ENCODE measurements at places on chromosomes 1 and 21.

- DNase-seq, result peak; percentile 67
These were observed 1.9 kb upstream of the SMG7 start for GRCh38 chr1:183470147-183470960.

DNA sequence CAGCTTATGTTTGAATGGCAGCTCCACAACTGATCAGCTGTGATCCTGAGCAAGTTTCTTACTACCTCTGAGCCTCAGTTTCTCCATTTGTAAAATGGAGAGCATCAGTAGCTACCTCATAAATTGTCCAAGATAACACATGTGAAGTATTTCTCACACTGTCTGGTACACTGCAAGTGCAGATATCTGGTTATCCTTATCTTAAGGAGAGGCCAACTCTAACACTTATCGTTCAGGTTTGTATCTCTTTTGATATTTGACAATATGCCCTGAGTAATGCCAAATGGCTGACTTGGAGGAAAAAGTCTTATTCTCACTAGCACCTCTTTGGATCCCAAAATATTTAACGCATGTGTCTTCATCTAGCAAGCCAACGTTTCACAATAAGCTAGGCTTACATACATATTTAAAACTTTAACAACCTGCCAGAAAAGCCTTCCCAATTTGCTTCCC, 2.7 kb downstream of the CSRP1 start:
- DNase-seq, result no peak

DNA sequence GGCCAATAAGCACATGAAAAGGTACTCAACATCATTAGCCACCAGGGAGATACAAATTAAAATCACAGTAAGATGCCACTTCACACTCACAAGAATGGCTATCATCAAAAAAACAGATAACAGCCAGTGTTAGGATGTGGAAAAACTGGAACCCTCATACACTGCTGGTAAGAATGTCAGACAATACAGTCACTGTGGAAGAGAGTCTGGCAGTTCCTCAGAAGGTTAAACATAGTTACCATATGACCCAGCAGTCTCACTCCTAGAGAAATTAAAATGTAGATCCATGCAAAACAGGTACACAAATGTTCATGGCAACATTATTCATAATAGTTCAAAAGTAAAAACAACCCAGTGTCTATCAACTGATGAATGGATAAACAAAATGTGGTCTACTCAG, 33.3 kb downstream of the LDLRAD1 start:
- no peak for DNase-seq

DNA sequence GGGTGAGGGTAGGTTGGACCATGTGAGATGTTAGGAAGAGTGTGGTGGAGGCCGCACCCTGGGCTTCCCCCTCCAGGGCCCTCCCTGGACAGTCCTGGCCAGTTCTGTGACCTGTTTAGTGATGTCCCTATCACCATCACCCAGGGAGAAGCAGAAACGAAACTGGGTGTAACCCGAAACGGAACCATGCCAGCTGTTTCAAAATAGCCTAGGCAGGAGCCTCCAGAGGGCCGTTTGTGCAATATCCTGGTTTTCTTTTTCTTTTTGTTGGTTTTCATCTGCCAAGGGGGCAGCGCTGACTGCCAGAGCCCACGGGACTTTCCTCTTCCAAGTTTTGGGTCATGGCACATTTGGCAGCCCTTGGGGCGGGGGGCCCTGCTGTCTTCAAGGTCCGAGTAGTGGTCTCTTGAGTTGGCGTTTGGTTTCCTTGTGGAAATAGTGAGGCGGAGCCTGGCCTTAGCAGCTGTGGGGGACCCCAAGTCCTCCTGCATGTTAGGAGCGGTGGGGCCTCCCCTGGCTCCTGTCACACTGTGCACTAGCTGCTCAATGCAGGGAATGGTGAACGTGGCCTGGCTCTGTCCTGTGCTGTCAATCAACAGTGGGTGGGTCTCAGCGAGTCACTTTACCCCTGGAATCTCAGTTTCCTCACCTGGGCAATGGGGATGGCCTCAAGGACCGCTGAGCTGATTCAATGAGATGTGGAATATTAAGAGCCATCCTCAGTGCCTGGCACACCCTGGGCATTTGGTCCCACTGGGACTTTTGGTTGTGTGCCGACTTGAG, 90.7 kb downstream of the ARHGEF10L start:
- peak; percentile 60 for DNase-seq

GRCh38 chr1:112507921-112508277, 866 bp upstream of the WNT2B start:
- no peak for DNase-seq

DNA sequence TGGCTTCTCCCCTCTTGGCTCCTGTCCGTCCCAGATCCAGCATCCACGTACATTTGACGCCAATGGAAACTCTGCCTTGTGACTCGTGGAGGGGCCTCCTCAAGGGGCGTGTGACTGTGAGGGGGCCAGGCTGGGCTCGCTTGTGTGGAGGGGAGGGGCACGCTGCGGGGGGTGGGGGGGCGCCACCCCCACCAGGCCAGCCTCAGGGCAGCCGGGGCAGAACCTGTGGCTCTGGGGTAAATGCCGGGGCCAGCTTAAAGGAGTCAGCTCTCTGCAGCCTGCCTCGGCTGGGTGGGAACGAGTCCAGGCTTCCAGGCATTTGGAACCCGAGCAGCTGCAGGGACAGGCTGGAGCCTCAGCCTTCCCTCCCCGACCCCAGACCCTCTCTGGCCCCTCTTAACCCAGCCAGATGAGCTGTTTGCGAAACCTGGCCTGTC, 94.1 kb downstream of the SIK1 start:
- no peak for DNase-seq

DNA sequence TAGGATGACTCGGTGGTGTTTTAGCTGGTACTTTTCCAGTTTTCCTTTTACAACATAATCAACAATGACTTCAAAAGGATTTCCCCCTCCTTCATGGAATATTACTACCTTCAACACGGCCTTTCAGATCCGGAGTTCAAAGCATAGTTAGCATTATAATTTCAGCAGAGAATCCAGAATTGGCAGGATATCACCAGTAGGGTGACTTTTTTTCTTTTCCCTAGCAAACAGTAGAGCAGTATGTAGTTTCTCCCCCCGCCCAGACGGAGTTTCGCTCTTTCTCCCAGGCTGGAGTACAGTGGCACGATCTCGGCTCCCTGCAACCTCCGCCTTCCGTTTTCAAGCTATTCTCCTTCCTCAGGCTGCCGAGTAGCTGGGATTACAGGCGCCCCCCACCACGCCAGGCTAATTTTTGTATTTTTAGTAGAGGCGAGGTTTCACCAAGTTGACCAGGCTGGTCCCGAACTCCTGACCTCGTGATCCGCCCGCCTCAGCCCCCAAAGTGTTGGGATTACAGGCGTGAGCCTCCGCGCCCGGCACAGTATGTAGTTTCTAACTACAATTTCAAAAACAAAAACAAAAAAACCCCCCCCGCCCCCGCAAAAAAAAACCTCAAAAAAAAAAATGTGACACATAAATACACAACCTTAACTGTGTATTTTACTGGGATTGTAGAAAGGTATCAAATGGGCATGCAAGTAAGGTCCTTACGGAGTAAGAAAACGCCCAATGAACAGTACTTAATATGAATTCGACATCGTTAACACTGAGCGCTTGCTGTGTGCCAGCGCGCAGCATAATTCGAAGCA, 1.5 kb upstream of the COX20 start:
- DNase-seq, result no peak

GRCh38 chr1:219824338-219824737, 104.0 kb downstream of the SLC30A10 start:
- DNase-seq, result no peak

GRCh38 chr21:46014828-46015227, 33.3 kb downstream of the COL6A1 start:
- DNase-seq, result no peak

DNA sequence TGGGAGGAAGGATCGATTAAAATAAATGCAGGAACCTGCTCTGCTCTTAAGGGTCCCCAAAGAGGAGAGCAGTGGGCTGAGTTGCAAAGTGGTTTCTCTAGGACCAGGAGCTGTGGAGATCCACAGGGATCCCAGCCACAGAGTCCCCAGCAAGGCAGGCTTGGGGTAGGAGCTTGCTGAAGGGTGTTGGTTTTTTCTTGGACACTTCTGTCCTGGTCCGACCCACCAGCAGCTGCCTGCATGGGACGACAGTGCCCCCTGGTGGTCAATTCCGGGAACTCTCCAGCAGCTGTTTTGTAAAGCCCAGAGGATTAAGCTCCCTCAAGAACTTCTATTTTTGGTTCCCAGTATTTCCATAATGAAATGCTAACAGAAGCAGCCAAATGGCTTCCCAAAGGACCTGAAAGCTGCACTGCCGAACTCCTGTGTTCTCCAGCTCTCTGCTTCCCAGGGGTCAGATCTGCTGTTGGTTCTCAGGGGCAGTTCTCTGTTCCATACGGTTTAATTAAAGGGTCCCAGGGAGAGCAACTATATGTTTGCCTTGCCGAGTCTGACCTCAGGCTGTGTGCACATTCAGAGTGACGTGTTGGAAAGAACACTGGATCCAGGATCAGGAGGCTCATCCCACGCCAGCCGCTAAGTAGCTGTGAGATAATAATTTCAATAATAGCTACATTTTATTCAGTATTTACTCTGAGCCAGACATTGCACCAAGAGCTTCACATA, 23.2 kb downstream of the NENF start:
- peak; percentile 70 for DNase-seq

DNA sequence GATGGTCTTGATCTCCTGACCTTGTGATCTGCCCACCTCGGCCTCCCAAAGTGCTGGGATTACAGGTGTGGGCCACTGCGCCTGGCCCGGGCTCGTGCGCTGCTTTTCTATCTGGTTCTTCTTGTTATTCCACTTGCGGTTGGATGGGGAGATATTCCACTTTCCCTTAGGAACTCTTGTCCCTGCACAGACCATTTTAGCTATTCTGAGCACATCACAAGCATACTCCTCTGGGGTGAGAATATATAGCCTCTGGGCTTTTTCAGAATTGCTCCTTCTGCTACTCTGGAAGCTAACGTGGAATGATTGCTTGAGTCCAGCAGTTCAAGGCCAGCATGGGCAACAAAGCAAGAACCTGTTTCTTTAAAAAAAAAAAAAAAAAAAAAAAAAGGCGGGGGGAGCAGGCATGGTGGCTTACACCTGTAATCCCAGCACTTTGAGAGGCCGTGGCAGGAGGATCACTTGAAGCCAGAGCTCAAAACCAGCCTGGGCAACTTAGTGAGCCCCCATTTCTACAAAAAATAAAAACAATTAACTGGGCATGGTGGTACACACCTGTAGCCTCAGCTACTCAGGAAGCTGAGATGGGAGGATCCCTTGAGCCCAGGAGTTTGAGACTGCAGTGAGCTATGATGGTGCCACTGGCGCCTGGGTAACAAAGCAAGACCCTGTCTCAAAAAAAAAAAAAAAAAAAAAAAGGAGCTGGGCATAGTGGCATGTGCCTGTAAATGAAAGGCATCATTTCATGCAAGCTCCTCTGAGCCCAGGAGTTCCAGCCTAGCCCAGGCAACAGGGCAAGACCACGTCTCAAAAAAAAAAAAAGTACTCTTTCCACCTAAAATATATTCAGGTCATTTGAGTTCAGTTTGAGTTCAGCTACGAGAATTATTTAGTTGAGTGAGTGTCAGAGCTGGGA, 11.8 kb upstream of the PGD start:
- no peak for DNase-seq

DNA sequence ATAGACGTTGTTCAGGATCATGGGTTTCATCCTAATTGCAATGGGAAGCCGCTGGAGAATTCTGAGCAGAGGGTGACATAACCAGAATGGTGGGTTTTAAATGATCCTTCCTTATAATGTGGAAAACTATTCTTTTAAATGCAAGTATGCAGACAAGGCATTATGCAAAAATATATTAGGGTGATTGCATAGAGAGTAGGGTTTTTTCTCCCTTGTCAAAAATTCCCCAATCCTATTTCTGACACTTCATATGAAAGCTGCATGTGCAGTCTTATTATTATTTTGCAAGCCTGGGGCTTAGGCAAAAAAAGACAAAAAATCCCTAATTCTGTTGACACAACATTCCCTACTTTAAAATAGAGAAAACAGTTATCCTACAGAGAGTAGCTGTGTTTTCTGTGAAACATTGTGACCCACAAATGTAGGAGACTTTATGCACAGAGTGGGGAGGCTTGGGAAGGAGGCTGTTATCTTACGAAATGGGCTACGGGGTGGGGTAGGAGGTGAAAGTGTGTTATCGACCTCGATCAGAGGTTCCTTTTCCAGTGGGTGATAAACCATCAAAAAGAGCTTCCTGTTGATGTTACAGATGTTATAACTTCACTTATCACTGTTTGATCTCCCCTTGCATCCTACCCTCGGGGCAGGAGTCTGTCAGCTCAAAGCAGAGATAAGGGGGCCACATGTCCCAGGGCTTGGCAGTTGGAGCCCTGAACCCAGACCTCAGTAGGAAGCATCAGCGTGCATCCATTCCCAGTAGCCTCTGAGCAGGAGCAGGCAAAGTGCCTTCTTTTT, 27.2 kb downstream of the RHEX start:
- no peak for DNase-seq

DNA sequence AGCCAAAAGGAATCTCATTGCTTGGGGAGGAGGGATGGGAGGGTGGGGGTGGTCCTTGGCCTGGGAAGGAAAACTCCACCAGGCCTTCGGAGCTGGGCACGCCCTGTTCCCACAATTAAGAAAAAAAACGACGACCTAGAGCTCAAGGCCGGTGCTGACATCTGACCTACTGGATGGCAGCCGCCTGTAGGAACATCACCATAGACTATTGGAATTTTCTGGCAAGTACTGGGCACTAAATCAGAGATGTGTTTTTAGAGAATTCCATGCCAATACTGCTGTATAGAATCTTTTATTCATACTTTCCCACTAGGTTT, 729 bp downstream of the NADK start:
- DNase-seq, result no peak

GRCh38 chr1:181319907-181320306, 163.4 kb upstream of the CACNA1E start:
- DNase-seq, result no peak

GRCh38 chr1:197763307-197763706, 12.0 kb downstream of the DENND1B start:
- no peak for DNase-seq

GRCh38 chr1:85943526-85943925, 213.0 kb downstream of the COL24A1 start:
- no peak for DNase-seq

DNA sequence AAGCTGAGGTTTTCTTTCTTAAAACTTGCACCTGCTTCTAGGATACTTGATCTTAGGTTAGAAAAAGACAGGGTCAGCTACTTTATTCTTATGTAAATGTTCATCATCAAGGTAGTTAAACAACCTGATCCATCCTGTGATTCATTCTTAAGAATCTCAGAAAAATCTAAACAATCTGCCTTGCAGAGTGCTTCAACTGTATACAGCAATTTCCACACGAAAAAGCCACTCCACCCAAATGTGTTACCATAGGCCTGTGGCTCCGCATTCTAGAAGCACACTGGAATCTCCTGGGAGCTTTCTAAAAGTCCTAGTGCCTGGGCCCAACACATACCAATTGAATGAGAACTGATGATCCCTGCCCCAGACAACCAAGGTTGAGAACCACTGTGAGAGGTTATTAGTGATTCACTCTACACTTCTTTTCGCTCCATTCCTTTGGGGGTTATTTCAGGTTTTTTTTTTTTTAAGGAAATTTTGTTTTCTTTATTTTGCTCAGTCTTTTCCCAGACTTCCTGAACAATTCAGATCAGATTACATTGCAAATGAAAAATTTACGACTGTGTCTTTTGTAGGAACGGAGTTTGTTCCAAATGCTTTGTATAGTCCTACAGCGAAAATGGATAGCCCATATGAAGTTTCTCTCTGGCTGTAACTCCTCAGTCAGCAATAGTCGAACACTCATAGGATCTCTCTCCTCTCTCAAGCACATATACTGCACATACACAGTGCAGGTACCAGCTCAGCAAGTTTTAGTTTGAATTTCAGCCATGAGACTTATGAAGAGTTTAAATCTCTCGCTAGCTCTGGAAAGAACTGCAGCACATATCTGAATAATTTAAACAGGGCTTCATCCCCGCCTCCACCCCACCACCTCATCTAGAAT, 16.1 kb downstream of the SMYD2 start:
- DNase-seq, result no peak

Data from thoracic aorta (tissue), 2 donors.